ENCODE measurements at places on chromosomes 5 and 9.

- DNase-seq: no peak
These were observed 160.0 kb downstream of the CDH12 start for GRCh38 chr5:22693121-22693520.

- DNase-seq: no peak
These were observed 42.7 kb upstream of the MVB12B start for GRCh38 chr9:126283799-126284465.

DNA sequence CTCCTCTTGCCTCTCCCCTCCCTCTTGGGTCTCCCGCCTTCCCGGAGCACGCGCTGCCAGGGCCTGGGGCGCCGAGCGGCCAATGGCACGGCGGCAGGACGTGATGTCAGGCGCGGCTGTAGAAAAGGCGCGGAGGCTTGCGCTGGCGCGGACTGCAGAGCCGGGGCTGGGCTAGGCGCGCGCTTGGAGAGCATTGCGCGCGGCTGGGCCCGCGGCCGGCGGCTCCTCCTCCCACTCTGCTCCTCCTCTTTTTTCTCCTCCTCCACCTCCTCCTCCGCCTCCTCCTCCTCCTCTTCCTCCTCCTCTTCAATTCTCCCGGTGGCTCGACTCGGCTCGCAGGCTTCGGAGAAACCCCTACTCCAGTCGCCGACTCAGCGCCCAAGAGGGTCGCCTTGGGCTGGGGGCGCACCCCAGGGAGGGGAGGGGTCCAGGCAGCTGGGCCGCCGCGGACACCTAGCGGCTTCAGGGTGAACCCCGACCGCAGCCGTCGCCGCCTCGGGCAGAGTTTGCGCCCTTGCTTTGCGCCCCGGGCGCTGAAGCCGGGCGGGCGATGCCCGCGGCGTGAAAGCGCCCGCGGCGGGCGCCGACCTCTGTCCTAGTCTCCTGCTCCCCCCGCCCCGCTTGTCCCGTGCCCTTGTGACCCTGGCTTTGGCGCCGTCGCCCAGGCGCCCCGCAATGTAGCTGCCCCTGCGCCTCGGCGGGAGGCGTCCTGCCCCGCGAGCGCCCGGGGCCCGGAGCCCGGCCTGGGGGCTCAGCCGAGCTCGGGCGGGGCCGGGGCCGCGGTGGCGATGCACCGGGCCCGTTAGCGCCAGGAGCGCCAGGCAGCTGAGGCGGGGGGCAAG lies at the start of gene LHX2:
LHX2 (plus strand) TSS at position 309 of the 842 bp plus-strand sequence. CDS start 581 bp downstream, outside the sequence.
- no peak for DNase-seq

GRCh38 chr5:43699910-43700309 lies 96.9 kb downstream of the NNT start:
- DNase-seq: no peak

- no peak for DNase-seq
These were observed 55.7 kb downstream of the VCAN start for GRCh38 chr5:83527221-83527620.

DNA sequence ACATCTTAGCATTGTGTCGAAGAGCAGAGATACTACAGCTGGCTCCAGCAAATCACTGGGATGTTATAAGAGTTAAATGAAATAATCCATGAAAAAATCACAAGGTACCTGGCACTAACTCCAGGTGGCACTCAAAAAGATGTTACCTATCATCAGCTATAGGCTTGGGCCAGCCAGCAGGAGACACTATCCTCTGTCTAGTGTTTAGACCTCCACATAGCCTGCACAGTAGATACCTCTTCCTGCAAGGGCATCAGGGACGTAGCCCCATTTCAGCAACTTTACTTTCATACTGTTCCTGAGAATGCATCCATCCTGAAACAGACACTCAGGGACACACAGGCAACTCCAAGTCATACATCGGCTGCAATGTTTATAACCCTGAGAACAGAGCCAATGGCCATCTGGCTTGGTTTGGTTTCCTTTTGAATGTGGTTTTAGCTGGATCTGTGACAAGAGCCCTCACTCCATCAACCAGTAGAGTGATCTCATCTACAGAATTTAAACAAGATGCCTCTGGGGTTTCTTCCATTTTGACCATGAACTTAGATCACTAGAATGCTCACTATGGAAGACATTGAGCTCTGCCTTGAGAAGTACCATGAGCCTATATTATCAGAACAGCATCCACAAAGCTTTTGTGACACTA lies 69.9 kb downstream of the TLE1 start:
- no peak for DNase-seq
